ENCODE measurements at places on chromosomes 5 and 9.

DNA sequence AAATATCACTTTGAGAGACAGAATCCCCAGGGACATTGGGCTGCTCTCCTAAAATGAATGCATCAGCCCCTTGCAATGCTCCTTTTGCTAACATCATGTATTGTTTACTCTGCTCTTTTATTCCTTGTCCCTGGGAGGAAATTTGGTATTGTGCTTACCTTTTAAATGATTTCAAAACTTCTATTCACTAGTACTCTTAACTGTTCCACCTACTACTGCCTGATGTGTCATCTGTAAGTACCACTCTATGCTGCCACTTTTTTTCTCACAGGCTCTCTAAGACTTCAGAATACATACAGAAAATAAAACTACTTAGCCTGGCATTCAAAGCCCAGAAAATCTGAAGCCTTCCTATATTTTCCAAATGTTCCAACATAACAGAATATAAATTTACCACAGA lies 667.2 kb downstream of the BRINP1 start:
- DNase-seq = no peak

DNA sequence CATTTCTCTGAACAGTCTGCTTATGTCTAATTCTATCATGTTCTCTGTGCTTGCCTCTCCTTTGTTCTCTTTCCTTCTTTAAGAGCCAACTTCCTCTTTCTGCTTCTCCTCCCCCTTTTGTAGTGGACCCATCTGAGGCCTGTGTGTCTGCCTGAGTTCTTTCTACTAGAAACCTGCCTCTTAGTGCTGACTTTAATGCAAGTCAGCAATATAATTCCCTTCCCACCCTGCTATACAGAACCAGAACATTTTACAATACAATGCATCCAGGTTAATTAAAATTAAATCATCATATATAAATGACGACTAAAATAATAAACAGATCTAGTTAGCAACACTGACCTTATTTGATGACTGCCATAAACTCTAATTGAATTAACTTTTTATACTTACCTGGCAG lies 82.6 kb upstream of the GAS1 start:
- DNase-seq = no peak

- DNase-seq = no peak
These were observed 51.5 kb downstream of the COL15A1 start for GRCh38 chr9:98995059-98995671.

DNA sequence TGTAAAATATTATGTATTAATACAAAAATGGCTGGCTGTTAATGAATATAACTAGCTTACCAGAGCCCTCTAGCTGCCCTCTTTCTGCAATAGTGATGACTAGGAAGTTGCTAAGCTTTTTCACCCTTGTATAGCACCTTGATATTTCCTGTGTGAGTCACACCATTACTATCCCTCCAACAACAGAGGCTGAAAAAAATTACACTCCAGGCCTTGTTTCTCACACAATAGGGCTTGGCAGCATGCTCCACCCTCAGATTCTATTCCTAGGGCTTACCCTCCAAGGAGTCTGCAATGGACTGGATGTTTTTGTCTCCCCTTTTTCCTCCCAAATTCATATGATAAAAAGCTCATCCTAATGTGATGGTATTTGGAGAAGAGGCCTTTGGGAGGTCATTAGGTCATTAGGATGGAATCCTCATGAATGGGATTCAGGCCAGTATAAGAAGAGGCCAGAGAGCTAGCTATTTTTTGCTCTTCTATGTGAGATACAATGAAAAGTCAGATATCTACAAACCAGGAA lies 184.6 kb upstream of the MAP1B start:
- no peak for DNase-seq

- DNase-seq = no peak
These were observed 466.7 kb downstream of the ACTL7B start for GRCh38 chr9:108389056-108389455.

DNA sequence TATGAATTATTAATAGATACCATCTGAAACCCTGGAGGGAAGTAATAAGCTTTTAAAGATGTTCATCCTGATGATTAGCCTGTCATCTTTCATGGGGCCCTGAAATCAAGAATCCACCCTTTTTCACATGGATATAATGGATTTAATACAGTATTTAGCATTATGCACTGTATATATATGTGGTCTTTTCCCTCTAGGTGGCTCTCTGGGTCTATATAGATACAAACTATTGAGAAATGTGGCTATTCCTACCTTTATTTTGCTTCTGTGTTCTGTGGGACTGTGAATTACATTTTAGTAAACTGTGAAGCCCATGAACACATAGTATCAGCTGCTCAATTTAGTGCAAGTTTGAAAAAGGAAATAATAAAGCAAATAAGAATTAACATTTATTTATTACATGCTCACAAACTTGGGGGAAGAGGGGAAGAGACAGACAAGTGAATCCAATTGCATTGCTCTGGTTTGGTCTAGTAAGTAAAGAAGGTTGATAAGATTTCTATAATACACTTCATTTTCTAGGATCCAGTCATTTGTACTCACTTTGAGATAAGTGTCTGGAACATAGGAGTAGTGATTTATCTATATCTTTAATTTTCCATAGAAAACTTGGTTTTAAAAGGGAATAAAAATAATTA lies 112.2 kb downstream of the SCAMP1 start:
- DNase-seq = no peak

DNA sequence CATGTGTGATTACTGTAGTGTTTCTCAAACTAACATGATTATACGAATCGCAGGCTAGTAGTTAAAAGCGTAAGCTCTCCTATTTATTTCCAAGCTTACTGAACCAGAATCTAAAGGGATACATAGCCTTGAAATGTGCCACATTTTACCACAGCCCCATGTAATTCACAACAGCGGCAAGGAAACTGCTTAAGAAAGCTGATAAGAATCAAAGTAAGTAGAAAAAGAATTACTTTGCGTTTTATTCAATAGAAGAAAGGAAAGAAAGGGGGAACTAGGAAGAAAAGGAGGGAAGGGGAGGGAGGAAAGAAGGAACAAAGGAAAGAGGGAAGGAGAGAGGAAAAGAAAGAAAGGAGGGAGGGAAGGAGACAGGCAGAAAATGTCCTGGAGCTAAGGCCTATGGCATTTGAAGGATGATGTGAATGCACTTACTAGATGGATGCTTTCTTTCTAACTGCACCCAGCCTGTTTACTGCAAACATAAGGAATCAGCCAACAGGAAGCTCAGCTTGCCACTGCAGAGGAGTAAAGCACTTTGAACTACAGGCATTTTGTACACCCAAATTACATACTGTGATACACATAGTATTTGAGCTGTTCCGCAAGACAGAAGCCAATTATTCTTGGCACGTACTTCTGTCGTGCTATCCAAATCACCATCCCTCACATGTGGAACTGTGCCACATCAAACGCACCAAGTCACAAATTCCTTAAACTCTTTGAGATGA lies 521.7 kb downstream of the RAB3C start:
- DNase-seq = no peak

GRCh38 chr5:42638972-42639371 lies 117.6 kb upstream of the CCDC152 start:
- no peak for DNase-seq

DNA sequence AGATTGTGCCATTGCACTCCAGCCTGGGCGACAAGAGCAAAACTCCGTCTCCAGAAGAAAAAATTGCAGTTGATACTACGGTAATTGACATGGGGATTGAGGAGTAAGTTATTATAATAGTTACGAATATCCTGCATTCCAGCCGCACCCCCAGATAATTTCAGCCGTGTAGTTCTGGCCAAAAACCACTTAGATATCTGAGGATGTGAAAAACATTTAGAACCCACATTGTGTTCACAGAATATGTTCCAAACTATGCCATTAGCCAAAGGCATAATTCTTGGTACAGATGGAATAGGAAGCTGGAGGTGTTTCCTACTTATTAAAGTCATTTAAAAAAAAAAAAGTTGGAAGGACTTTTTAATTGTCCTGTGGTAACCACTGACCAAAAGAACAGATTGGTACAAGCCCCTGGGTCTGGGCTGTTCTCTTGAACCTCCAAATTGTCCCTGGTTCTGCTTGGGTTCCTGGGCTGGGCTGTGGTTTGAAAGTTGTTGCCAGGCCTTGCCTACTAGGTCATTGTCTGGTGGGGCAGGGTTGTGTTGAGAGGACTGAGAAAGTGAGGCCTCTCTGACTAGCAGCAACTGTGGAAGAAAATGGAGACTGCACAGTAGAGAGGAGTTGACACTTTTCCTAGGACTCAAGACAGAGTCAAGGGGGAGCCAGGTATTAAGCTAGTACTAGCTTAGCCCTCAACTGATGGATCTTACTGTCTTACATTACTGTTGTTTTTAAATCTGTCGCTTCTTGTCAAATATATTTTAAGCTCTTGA lies 198.8 kb downstream of the NR3C1 start:
- DNase-seq = no peak

- no peak for DNase-seq
These were observed 1.0 kb upstream of the UBAP1 start for GRCh38 chr9:34177593-34178435.

GRCh38 chr9:126454215-126454614 lies 127.6 kb downstream of the MVB12B start:
- DNase-seq = no peak

GRCh38 chr9:81391457-81391825 lies 297.9 kb downstream of the TLE1 start:
- no peak for DNase-seq

DNA sequence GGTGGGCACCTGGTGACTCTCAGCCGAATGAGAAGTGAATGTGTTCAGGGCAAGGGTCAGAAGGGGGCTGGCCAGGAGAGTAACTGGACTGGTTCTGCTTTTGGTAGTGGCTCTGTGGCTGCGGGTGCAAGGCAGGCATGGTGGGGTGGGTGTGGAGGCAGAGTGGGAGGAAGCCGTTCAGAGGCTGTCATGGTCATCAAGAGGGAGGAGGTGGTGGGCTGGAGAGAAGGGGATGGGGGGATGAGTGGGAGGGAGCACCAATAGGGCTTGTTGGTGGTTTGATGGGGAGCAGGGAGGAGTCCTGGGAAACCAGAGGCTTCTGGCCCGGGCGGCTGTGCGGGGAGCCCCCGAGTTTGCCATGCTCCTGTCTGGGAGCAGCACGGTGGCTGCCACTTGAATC lies 13.3 kb downstream of the FAM163B start:
- no peak for DNase-seq

DNA sequence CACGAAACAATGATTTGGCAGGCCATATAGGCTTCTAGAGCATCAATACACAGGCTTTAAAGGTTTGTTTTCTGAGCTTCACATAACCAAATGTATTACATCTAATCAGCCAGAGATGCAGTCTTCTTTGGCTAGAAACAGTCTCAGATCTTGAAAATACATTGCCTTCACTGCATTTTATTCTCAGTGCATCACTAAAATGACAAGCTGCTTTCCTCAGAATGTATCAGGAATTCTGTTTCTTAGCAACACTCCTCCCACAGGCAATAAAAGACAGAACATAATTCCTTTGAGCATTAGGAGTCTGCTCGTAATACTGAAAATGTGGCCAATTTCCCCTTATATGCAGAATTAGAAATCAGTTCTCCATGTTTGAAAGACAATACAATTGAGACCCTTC lies 36.9 kb downstream of the FEM1C start:
- no peak for DNase-seq

- DNase-seq = no peak
These were observed 33.5 kb downstream of the ELOVL7 start for GRCh38 chr5:60810438-60811085.

GRCh38 chr9:135039266-135039870 lies 48.1 kb upstream of the OLFM1 start:
- no peak for DNase-seq

DNA sequence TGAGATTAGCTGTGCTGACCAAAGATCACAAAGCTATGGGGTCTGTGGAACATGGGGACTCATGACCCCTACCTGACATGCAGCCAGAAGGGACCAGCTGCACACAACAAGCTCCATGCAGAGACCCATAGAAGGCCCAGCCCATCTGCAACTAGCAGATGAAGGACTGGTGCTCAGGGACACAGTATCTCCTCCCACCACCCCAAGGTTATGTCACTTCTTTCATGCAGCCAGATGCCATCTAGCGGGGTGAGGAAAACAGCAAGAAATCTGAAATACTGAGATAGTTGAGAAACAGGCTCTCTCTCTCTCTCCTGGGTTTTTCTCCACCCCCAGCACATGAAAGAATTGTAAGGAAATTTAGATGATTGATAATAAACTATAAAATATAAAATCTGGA lies 161.3 kb upstream of the DAPK1 start:
- DNase-seq = no peak

Measured in esophagus squamous epithelium (tissue), 5 donors.